ENCODE measurements at places on chromosomes 6 and 20.

DNA sequence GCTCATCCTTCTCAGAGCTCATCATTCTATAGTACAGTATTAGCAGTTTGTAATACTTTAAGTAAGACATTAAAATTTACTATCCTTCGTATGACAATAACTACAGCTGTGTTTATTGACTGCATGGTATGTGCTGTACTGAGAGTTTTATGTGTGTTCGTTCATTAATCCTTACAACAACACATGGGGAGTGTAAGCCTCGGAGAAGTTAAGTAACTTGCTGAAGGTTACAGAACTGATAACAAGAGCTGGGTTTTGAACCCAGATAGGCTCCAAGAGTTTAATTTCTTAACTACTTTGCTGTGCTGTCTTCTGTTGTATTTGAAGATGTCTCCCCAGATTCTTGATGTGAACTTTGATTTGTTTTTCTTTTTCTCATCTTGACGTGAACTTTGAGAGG, 23.7 kb downstream of the BRPF3 start:
- DNase-seq: no peak

DNA sequence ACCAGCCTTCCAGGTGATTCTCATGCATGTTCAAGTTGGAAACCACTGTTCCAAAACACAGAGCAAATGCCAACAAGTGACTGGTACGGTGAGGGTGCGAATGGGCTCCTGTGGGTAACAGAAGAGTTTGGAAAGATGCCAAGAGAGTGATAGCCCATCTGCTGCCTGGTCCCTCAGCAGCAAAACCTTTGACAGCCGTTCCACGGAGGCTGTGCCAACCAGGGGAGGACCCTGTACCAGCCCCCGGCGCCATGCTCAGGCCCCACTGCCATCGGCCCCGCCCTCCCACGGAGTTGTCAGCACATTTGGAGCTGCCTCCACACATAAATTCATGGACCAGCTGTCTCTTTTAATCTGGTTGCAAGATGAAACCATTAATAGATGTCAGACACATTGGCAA, 4.4 kb upstream of the PTPRT start:
- no peak for DNase-seq

DNA sequence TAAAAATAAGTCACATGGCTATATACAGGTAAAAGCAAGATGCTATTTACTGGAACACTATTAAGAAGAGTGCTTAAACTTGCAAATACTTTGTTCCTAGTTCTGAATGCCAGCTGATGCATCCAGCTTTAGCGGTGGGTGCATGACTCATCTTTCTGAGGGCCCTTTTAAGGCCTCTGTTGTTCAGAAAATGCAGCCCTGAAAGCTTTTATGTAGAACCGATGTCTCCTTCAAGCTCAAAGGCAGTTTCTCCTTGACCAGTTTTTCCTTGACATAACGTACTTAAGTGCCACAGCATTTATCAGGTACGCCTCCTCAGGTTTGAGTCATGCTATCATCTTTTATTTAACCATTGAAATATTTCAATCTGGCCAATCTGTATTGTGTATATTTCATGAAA, 82.8 kb downstream of the MLIP start:
- DNase-seq: no peak

DNA sequence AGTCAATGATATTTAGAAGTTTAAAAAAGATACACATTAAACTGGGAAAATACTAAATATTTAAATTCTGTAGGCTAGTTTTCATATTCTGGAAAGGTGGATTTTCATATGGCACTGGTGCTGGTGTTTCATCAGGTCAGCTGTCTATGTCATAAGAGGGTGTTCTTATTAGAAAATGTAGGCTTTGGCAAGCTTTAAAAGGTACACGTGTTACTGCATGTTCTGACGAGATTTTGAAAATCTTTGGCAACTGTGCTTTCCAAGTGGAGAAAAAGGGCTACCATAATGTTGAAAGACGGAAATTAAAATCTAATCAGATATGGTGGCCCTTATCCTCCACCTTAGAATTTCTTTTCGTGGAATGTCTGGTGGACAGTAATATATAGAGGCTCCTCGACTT, 30.0 kb downstream of the SLC22A3 start:
- DNase-seq: no peak

GRCh38 chr6:109781001-109781400, 89.9 kb downstream of the FIG4 start:
- no peak for DNase-seq

GRCh38 chr6:146985111-146985510, 219.1 kb upstream of the STXBP5 start:
- no peak for DNase-seq

DNA sequence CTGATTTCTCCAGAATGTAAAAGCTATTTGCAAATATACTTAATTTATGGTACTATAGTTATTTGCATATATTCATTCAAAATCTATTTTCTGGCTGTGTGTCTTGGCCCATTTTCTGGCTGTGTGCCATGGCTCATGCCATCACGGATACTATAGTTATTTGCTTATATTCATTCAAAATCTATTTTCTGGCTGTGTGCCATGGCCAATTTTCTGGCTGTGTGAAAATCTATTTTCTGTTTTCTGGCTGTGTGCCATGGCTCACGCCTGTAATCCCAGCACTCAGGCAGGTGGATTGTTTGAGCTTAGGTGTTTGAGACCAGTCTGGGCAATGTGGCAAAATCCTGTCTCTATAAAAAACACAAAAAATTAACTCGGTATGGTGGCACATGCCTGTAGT, 28.9 kb upstream of the RIPK1 start:
- DNase-seq: no peak

DNA sequence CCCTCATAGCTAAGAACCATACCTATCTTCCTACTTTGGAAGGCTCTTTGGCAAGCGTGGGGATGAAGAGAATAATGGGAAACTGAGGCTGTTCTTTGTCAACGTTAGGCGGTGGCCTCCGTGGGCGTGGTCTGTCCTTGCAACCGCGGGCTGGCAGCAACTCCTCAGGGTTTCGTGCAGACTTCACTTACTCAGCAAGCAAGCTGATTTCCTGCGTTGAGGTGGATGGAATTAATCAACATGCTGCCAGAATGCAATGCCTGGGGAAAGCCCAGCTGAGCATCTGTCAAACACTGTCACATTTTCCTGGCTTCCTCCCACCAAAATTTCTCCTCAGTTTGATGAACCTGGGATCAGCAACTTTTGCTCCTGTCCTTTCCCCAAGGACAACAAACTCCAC, 9.2 kb upstream of the IL17F start:
- peak; percentile 26 for DNase-seq

GRCh38 chr20:22904386-22904785, 130.7 kb upstream of the SSTR4 start:
- DNase-seq: no peak

DNA sequence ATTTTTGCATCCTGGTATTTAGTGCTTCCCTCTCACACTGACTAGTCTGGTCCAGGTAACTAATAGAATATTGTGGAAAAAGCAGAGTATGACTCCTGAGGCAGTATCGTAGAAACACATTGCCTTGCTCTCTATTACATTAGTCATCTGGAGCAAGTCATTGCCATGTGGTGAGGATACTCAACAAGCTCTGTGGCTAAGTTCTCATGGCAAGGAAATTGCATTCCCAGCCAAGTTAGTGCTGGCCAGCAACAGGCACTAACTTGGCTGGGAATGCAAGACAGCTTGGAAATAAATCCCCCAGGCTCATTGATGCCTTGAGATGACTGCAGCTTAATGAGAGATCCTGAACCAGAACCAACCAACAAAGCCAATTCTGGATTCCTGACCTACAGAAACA, 39.7 kb upstream of the HTR1B start:
- no peak for DNase-seq

DNA sequence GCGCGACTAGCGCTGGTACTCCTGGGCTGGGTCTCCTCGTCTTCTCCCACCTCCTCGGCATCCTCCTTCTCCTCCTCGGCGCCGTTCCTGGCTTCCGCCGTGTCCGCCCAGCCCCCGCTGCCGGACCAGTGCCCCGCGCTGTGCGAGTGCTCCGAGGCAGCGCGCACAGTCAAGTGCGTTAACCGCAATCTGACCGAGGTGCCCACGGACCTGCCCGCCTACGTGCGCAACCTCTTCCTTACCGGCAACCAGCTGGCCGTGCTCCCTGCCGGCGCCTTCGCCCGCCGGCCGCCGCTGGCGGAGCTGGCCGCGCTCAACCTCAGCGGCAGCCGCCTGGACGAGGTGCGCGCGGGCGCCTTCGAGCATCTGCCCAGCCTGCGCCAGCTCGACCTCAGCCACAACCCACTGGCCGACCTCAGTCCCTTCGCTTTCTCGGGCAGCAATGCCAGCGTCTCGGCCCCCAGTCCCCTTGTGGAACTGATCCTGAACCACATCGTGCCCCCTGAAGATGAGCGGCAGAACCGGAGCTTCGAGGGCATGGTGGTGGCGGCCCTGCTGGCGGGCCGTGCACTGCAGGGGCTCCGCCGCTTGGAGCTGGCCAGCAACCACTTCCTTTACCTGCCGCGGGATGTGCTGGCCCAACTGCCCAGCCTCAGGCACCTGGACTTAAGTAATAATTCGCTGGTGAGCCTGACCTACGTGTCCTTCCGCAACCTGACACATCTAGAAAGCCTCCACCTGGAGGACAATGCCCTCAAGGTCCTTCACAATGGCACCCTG, 1.6 kb downstream of the TPBG start:
- no peak for DNase-seq

- DNase-seq: no peak
These were observed 648.0 kb upstream of the GJE1 start for GRCh38 chr6:141484711-141485110.

GRCh38 chr6:27867051-27867944, 44.9 kb downstream of the OR2B2 start:
- DNase-seq: peak; percentile 86

GRCh38 chr20:3383878-3384495, 23.5 kb downstream of the DNAAF9 start:
- peak; percentile 36 for DNase-seq

DNA sequence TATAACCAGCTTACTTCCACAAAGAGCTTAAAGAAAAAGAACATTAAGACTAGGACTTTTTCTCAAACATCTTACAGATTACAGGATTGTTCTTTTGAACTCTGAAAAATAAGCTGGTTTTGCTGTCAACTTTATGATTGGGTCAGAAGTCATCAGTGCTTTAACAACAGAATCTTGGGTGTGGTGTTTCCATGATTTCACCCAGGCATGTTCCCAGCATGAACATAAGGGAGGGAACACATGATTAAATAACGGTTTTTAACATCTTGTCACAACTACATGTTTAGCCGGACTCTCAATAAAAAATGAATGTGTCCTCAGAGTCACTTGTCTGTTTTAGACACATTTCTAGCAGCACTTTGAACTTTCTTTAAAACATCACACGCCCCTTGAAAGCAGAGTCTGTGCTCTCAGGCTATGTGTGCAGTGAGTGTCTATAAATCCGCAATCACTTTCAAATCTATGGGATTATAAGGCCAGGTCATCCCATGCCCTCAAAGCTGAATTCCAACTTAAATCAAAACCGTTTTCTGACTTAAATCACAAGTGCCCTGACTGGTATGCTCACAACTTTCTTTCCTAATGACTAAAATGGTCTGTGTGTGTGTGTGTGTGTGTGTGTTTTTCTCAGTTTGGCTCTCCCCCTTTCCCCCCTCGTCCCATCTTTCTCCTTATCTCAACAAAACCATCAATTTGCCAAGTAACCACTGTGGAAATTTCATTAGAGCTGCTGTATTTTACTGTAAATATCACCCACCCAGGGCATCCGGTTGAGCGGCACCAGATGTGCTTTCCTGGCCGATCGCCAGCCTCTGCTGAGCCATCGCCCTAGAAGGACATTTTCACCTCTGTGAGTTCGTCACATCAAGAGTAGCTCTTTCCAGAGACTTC, 216.8 kb upstream of the DTNBP1 start:
- DNase-seq: peak; percentile 62

DNA sequence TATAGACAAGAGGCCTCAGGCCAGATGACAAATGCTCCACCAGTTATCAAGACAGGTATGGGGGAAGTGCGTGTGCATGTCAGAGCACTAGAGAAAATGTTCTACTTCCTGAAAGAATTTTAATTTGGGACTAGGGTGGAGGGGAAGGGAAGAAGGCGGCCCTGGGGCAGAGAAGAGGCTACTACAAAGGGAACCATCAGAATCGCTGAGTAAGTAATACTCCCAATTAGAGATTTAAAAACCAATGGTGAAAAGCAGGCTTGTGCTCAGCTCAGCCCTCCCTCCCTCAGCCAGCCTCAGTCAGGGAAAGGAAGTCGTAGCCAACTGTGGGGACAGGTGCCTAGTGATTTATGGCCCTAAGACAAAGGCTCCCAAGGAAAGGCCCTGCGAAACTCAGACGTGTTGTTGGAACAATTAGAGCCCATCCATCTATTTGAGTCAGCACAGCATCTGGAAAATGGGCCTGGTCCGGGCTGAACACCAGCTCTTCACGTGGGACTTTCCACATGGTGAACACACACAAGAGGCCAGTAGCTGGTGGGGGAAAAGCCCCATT, 15.0 kb upstream of the MAFB start:
- no peak for DNase-seq

DNA sequence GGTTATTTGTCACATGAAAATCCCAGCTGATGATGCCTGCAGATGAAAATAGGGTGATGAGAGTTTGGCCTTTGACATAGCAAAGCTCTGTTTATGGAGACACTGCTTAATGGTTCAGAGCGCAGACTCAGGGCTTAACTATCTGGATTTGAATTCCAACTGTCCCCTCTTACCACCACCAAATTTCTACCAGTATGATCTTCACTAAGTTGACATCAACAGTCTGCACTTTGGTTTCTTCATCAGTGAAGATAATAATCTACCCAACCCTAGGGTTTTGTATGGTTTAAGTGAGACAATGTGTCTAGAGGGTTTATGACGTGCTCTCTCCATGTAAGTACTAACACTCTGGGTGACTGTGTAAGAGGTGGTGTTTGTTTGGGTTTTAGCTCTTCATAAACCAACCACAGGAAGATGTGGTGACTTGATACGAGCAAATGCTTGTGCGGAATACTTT, 151.4 kb upstream of the TNFAIP3 start:
- no peak for DNase-seq

DNA sequence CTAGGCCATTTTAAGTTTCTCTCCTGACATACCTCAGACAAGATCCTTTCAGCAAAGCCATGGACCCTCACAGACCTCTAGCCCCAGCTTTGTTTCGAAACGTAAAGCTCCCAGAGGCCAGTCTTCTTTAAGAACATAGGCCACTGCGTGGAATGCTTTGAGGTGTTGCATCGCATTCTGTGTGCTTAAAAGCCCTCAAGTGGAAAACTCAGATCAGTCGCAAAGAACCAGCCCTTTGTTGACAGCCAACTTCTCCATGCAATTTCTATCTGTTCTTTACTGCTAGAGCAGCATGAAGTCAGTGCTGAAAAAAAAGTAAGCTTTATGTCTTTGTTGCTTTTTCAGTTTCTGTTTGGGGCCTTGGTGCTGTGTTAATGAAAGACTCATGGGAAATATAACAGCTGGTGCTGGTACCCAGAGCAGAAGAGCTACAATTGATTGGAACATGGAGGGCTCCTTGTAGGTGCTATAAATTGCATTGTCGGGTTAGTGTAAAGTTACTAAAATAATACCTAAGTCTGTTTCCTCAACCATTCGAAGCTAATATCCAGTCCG, 142.6 kb downstream of the MAP3K7 start:
- no peak for DNase-seq

GRCh38 chr6:30463651-30464618, 25.4 kb upstream of the HLA-E start:
- peak; percentile 45 for DNase-seq
